ENCODE measurements at places on chromosomes 7 and 10.

GRCh38 chr7:23471106-23471859, 992 bp upstream of the IGF2BP3 start:
- peak; percentile 97 for DNase-seq

DNA sequence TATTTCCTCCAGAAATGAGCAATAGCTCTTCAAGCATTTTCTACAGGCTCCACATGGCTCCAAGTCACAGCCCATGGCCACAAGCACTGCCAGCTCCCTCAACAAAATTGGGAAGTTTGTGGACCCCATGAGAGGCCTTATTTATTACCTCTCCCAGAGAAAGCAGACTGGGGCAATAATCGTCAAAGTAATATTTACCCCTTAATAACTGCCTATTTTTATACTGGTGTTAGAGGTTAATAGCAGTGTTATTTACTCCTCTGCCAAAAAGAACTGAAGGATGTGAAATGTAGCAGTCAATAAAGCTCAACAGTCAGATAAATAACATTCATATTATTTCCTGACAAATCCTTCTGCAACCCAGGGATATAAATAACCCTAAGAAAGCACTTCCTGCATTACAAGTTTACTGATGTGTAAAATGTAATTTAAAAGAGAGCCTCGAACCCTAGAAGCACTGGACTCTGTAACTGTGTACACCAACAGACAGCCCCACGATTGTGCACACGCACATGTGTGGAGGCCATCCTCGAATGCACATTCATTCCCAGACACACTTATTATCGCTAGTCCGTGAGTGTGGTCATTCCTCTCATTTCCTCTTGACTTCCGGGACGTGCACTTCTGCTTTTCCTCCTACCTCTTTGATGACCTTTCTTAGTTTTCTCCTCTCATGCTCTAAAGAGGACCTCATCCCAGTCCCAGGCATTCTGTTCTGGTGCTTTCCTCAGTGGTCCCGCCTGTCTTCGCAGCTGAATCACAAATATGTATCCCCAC, 157.4 kb downstream of the EVX1 start:
- DNase-seq = no peak

DNA sequence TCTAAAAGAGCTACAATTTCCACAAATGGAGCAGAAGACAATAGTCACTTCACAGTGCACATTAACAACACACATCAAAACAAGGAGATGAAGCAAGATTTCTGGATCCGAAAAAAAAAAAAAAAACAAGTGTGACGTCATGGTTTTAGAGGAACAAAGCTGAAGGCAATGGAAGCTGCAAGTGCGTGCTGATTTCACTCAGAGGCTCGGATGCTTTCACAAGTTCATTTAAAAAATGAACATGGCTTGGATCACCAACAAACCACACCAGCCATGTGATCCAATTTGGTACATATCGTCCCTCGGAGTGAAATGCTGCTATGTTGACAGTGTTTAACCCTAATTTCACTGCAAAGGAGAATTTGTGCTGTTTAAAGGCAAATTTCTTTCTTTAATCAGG, 337.0 kb upstream of the PRKCQ start:
- no peak for DNase-seq

- peak; percentile 52 for DNase-seq
Observed at GRCh38 chr7:146655928-146656797, 539.6 kb downstream of the CNTNAP2 start.

DNA sequence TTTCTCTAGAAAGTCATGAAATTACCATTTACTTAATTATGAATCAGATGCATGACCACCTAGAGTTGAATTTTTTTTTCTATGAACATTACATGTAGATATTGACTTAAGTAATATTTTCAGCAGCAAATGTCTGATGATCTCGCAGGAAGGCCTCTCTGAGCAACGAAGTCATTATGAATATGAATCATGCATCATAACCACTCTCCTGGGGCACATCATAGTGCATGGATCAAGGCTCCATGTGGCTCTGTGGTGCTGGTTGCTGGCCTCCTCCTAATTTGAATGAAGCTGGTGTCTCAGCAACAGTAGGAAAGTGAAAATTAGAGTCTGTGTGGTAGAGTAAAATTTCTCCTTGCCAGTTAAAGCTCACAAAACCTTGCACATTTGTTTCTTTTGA, 121.4 kb upstream of the INHBA start:
- DNase-seq = no peak

DNA sequence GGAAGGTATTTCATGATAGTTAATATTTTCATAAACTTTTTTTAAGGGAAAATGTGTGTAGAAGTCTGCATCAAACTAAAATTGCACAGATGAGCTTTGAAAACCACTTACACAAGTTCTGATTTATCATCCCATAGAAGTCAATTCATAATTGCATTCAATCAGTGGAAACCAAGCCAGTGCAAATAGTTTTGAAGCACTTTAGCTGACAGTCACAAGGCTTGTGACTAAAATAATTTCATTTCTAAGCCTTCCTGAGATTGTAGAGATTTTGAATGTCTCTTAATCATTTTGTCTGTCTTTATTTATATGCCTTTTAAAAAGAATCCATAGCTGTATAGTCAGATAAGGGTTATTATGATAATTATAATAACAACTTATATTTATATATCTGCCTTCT, 41.4 kb downstream of the EXOC4 start:
- no peak for DNase-seq

GRCh38 chr10:9302140-9302746, 1247.8 kb downstream of the GATA3 start:
- peak; percentile 45 for DNase-seq

DNA sequence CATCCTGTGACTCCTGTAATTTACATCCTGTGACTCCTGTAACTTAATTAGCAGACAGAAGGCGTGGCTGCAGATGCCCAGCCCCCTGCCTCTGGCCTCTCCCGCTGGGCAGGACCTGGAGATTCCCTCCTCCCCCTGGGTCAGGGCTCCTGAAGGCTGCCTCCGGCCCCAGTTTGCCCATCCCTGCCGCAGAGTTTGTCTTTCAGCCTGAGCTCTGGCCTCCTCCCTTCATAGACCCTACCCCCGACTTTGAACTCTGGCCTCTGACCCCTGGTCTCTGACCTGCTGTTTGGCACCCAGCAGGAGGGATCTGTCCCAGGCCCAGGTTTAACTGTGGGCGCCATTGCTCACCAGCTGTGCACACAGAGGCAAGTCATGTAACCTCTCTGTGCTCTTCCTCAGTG, 45.6 kb downstream of the ELFN1 start:
- DNase-seq = no peak

DNA sequence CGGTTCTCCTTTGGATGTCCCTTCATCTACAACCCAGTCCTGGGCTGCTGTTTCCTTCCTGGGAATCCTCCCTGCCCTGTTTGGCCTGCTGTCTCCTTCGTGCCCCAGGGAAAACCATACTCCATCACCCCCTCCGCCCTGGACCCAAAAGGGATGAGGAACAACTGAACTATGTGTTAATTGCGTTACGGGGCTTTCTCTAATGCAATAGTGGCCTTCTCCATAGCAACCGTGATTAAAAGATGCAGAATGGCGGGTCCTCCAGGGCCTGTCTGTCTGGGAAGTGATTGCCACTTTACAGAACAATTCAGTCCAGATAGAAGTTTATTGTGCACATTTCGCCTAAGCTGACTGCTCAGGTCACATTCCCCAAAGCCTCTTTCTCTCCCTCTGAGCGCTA, 112.0 kb upstream of the FGFR2 start:
- DNase-seq = no peak

GRCh38 chr10:109784236-109784635, 139.1 kb downstream of the XPNPEP1 start:
- no peak for DNase-seq

DNA sequence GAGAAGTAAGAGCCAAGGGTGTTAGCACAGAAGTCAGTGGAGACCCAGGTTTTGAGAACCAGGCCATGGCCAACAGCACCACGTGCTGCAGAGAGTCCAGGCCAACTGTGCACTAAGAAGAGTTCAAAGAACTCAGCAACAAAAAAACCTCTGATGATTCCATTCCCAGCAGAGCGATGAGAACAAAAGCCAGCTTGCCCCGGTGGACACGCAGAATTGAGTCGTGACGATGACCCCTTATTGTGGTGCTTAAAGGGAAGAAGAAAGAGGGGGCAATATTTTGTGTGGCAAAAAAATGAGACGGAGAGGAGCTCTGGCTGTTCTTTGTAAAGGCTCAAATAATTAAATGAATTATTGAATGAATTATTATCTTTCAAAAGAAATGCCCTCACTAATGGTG, 468.3 kb upstream of the AUTS2 start:
- no peak for DNase-seq

- no peak for DNase-seq
Observed at GRCh38 chr10:22437620-22438588, 92.6 kb downstream of the SPAG6 start.

DNA sequence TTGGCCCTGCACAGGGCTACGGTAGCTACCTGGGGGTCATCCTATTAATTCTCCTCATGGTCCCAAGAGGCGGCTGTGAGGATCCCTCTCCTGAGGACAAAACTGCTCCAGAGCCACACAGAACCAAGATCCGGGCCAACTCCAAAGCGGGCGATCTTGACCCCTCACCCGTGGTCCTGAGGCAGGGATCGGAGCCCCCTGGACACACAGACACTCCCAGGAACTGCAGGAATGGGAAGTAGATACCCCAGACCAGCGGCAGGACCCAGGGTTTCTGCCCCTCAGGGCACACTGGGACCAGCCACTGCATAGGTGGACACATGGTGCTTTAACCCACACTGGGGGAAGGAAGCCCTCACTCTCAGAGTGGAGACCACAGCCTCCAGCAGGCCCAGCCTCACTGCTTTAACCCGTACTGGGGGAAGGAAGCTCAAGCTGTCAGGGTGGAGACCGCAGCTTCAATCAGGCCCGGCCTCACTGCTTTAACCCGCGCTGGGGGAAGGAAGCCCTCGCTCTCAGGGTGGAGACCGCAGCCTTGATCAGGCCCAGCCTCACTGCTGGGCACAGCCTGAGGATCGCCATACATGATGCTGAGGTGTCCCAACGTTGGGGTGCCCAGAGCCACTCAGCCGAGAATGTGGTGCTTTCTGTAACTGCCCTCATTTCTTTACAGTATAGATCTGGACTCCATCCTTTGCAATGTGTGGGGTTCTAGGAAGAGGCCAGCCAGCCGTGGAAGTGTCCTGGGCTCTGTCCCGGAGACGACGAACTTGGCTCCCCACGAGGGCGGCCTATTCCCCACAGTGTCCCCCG, 60.1 kb downstream of the DIP2C start:
- no peak for DNase-seq

GRCh38 chr7:15546272-15546792, 15.5 kb downstream of the AGMO start:
- DNase-seq = no peak

DNA sequence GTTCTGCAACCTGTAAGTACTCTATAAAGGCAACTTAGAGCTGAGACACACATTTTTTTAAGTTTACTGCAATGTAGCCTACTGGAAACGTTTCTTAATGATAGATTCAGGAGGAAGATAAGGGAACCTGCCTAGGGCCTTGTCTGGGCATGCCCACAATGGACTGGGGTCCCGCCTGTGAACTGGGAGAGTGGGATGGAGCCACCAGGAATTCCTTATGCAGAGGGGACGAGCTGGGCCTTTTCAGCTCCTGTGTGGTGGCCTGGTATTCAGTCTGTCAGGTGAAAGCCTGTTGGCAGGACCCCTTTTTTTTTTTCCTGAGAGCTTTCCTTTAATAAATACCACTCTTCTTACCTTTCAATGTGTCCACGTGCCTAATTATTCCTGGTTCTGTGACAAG, 384.4 kb upstream of the ZWINT start:
- DNase-seq = no peak

DNA sequence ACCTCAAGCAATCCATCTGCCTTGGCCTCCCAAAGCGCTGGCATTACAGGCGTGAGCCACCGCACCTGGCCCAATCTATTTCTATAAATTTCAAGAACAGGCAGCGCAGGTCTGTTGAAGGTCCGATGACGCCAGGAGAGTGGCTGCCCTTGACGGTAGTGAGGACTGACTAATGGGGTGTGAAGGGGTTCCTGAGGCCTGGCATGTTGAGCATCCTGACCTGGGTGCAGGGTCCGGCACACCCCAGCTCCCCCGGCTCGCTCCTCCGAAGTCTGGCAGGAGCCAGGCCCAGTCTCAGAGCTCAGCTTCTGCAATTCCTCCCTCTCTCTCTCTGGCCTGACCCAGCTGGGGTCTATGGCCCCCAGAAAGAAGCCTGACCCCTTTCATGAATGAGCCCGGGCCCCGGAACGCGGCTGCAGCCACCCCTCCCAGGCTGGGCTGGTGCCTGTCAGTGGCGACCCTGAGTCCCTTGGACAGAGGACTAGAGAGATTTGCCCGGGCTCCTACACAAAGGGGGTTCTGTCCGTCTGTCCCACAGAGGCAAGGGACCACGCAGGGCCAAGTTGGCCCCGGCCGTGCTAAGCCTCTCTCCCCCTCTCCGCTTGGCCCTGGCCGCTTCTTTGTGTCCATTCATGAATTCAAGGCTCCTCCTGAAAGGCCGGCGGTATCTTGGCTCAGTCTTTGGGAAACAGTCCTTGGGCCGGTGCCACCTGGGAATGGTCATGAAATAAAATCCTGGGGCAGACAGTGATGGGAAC, 18.8 kb downstream of the MMD2 start:
- no peak for DNase-seq

DNA sequence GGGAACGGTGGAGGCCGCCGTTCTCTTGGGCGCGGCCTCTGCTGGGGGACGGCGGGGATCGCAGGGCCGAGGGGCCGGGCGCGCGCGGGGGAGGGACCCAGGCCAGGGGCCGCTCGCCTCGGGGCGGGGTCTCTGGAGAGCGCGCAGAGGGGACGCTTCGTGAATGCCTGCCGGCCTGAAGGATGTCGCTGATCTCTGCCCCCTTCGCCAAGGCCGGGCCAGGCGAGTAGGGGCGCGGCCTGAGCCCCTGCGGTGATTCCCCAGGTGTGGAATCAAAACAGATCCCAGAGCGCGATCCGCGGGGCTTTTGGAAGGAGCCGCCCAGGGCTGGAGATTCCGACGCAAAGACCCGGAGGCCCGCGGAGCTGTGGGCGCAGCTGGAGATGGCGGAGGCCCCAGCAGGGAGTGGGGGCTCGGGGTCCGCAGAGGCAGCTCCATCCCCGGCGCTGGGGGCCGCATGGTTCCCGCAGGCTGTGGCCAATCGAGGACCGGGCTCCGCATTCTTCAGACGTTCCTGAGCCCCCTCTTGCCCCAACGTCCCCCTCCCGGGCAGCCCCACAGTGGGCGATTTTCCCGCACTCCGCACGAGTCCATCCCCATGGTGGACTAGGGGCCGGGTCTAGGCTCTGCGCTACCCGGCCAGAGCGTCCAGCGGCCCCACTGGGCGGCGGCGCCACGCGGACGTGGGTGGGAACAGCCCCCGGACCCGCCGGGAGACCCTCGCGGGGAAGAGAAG, 166.0 kb downstream of the ACTR3B start:
- no peak for DNase-seq

DNA sequence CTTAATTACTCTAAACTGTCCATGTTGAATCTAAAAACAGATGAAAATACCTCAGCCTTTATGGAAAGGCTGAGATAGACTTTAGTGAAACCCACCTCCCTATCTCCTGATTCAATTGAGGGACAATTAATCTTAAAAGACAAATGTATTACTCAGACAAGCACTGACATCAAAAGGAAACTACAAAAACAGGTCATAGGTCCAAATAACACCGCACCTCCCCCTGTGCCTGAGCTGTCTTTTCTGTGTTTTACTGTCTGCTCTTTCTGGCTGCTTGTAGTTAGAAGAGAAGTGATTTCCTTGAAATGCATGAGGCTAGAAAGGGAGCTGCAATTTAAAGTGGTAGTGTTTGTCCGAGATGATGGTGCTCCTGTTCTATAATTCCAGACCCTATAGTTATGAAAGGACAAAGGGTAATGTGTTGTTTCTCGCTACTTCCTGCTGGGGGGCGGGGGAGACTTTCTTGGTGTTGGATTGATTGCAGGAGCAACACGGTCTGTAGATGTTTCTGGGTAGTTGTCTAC, 16.0 kb downstream of the AKR1C8 start:
- no peak for DNase-seq

All from H4 (cell line).